Suppressor macrophage treated with lipopolysaccharide for 4 hours (primary cell): ENCODE measurements at places on chromosomes 7 and 10.

- no peak for DNase-seq
Measured at GRCh38 chr7:107843184-107843583, 40.2 kb upstream of the SLC26A3 start.

GRCh38 chr7:41336981-41337380, 365.9 kb downstream of the INHBA start:
- DNase-seq, result no peak

DNA sequence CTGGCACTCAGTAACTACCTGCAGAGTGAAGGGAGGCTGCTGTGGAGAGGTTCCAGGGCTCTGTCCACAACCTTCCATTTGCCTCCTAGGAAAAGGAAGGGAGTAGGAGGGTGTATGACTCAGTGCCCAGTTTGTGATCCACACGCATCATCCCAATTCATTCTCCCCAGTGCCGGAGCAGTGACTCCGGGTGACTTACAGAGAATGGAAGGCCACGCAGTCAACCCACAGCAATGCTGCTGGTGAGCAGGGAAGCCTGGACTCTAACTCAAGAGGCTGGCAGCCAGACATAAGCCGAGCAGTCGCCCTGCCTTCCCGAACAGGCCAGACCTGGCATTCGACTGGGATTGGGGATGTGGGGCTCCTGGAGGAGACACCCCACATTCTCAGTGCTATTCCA, 139.9 kb downstream of the SH3PXD2A start:
- DNase-seq, result no peak

DNA sequence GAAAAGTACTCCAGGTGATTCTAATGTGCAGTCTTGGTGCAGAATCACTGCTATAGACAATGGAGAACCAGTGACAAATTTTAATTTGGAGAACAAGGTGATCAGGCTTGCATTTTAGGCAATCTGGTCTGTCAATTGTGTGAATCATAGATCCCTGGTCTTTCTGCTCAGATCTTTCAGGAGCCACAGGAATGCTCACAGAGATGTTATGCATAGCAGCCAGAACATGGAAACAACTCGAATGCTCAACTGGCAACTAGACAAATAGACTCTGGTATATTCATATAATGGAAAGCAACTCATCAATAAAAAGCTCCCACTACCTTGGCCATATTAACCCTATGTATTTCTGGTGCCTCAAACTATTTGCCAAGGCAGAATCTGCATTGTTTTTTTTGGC, 209.1 kb downstream of the PHF14 start:
- no peak for DNase-seq

- no peak for DNase-seq
Measured at GRCh38 chr7:13036256-13036780, 348.9 kb downstream of the ARL4A start.

- DNase-seq, result no peak
Measured at GRCh38 chr7:88666626-88667025, 92.9 kb upstream of the ZNF804B start.

DNA sequence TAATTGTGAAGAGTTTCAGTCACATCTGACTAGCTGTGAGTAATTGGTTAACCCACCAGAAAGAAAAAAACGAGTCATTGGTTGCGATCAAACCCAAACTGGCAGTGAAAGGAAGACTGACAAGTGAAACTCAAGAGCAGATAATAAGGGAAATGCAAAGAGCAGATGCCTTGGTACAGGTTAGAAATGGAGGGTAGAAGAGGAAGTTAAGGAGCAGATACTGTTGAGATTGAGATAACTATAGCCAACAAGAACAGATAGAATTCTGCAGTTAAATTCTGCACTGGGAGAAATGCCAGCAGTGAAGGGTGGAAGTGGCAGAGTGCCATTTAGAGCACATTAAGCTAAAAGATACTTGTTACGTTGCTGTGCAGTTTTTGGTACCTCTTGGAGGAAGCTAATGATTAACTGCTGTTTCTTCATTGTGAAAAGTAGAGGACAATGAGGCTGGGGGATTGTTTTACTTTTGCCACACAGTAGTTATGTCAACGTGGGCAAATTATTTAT, 65.8 kb downstream of the CDK13 start:
- DNase-seq, result peak; percentile 15

DNA sequence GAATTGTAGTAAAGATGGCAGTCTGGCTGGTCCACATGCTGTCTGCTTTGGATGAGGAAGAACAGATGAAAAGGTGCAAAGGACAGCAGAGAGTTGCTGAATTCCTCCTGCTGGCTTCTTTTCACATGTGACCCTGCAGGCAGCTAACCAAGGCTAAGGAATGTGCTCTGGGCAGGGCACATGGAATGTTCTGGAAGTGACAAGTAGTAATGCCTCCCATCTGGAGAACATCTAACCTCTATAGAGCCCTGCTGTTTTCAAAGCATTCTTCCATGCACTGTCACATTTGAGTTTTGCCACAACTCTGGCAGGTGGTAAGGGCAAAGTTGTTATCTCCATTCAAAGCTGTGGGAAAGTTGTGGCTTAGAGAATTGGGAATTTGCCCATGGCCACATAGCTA, 208.8 kb downstream of the STK31 start:
- no peak for DNase-seq

GRCh38 chr10:112052166-112052565, 131.4 kb downstream of the GPAM start:
- DNase-seq, result no peak

- no peak for DNase-seq
Measured at GRCh38 chr10:95459446-95460045, 101.6 kb downstream of the SORBS1 start.

DNA sequence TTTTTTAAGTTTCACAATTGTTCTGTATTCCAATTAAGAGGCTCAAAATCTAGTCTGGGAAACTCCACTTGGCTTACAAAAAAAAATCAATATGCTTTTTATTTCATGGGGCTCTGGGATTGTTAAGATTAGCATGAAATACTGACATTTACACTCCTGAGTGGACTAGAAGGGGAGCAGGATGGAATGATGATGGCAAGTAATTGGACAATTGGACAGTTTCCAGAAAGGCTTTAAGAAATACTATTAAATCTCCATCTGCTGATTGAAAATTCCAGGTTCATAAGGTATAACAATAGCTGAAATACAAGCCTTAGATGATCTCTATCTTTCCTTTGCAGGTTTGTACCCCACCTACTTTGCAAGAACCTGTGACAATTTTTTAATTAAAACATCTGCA, 184.4 kb downstream of the LRRTM3 start:
- no peak for DNase-seq

GRCh38 chr10:15642095-15642494, 77.6 kb downstream of the ITGA8 start:
- no peak for DNase-seq

GRCh38 chr10:22427890-22428571, 82.7 kb downstream of the SPAG6 start:
- no peak for DNase-seq

GRCh38 chr10:48305905-48306264, 592 bp upstream of the MAPK8 start:
- no peak for DNase-seq

GRCh38 chr10:73900064-73900463, 10.9 kb upstream of the PLAU start:
- peak; percentile 72 for DNase-seq

- no peak for DNase-seq
Measured at GRCh38 chr7:130882396-130882795, 148.4 kb upstream of the KLF14 start.

GRCh38 chr7:108525327-108525984, 479 bp downstream of the PNPLA8 start:
- peak; percentile 81 for DNase-seq

DNA sequence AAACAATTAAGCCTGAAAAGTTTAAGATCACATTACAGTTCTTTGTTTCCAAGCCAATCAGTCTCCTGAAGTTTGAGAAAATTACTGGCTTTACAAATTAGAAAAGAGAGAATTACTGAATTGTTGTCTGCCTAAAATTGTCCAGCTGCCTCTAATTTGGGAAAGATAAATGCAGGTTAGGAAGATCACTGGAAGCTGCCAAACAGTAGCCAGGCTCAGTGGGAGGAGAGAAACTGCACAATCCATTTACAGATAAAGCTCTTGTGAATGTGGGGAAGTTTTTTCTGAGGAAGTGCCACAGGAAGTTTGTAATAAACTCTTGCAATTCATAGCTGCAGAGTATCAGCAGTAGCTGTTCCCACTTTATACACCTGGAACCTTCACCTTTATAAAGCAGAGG, 100.7 kb downstream of the IQUB start:
- DNase-seq, result no peak

DNA sequence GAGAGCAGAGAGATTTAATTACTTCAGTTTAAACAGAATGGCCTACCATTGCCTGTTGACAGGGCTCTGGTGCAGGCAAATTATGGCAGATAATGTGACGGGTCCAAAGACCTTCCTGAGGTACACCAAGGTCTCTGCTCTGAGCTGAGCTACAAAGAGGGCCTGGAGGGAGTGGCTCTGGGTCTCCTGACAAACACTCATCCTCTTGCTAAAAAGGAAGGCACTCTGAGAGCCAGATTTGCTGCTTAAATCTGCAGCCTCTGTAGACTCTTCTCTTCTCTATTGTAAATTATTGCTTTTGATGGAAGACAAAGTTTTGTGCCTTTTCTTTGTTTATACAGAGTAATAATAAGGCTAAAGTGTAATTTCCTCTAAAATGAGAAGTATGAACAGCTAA, 529.5 kb upstream of the FZD8 start:
- DNase-seq, result no peak

GRCh38 chr10:60073781-60074656, 167.7 kb upstream of the CCDC6 start:
- no peak for DNase-seq

GRCh38 chr7:112272921-112273561, 66.5 kb downstream of the ZNF277 start:
- peak; percentile 21 for DNase-seq

GRCh38 chr7:149826344-149827088, 11.7 kb upstream of the ZNF862 start:
- no peak for DNase-seq

- DNase-seq, result no peak
Measured at GRCh38 chr10:88754287-88754686, 5.5 kb upstream of the LIPN start.

GRCh38 chr7:36507475-36508440, 118.1 kb downstream of the ANLN start:
- no peak for DNase-seq

DNA sequence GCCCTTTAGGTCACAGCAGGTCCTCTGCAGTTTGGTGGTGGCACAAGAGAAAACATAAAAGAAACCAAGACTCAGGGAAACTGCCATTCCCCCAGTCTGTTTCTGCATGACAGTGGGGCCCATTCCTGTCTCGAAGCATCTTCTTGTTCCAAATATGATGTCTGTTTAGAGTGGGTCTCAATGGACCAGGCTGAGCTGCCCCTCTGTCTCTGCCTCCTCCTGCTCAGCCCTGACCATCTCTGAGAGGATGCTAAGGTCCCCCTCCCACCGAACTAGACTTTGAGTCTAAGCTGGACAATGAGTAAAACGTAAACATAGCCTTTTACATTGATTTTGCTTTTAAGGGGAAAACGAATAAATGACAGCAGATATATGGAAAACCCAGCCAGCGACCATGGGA, 40.4 kb downstream of the CLEC2L start:
- no peak for DNase-seq

GRCh38 chr7:29987083-29987482, 2.5 kb downstream of the SCRN1 start:
- DNase-seq, result peak; percentile 35

DNA sequence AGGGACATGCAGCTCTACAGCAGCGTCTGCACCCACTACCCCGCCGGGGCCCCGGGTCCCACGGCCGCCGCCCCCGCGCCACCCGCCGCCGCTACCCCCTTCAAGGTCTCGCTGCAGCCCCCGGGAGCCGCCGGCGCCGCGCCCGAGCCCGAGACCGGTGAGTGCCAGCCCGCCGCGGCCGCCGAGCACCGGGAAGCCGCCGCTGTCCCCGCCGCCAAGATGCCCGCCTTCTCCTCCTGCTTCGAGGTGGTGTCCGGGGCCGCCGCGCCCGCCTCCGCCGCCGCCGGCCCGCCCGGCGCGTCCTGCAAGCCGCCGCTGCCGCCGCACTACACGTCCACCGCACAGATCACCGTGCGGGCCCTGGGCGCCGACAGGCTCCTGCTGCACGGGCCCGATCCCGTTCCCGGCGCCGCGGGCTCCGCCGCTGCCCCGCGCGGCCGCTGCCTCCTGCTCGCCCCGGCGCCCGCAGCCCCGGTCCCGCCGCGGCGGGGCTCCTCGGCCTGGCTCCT, 631 bp downstream of the OTUD1 start:
- peak; percentile 42 for DNase-seq

DNA sequence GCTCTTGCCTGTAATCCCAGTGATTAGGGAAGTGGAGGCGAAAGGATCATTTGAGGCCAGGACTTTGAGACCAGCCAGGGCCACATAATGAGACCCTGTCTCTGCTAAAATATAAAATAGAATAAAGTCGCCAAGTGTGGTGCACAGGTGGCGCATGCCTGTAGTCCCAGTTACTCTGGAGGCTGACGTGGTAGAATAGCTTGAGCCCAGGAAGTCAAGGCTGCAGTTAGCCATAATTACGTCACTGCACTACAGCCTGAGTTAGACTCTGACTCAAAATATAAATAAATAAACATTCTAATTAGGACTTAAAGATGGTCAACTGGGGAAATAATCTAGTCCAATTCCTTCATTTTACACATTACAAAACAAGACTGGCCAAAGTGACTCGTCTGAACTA, 768 bp downstream of the CHCHD2 start:
- peak; percentile 51 for DNase-seq

GRCh38 chr10:23978317-23978716, 230.6 kb upstream of the KIAA1217 start:
- DNase-seq, result no peak

GRCh38 chr10:60524541-60524940, 134.9 kb upstream of the ANK3 start:
- DNase-seq, result peak; percentile 5

DNA sequence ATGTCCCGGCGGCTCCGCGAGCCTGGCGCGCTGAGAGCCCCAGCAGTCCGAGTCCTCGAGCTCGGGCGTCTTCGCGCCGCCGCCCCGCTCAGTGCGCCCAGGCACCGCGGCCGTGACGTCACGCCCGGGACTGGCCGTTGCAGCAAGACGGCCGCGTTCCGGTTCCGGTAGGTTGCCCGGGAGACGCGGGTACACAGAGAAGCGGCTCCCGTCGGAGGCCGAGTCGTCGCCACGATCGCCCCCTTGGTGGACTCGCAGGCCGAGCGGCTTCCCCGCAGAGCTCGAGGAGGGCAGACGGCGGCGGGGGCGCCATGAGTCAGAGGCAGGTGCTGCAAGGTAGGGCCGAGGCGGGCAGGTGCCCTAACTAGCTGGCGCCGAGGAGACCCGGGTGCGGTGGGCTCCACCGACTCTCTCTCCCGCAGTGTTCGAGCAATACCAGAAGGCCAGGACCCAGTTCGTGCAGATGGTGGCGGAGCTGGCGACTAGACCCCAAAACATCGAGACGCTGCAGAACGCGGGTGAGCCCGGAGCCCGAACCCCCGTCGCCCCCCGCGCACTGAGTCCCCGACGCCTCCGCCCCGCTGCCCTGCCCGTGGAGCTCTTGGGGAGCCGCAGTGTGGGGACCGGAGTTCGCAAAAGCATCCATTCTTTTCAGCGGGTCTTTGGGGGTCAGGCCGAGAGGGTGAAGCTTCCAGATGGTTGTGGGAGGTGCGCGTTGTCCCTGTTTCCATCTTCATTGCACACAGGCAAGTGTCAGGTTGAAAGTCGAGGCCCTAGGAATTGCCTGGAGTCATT, at the start of gene SPAG6:
SPAG6 (plus strand) TSS at position 196 of the 795 bp plus-strand sequence; CDS start at position 312, 116 bp downstream.
- DNase-seq, result peak; percentile 69

- DNase-seq, result peak; percentile 29
Measured at GRCh38 chr7:36473454-36474282, 84.0 kb downstream of the ANLN start.

- DNase-seq, result no peak
Measured at GRCh38 chr10:69218831-69219230, 1.3 kb upstream of the HKDC1 start.

GRCh38 chr7:27943241-27943640, 203.3 kb downstream of the TAX1BP1 start:
- no peak for DNase-seq
